ENCODE measurements at places on chromosomes 4 and X.

- DNase-seq: no peak
These were observed 63.4 kb downstream of the LCORL start for GRCh38 chr4:17958181-17958580.

DNA sequence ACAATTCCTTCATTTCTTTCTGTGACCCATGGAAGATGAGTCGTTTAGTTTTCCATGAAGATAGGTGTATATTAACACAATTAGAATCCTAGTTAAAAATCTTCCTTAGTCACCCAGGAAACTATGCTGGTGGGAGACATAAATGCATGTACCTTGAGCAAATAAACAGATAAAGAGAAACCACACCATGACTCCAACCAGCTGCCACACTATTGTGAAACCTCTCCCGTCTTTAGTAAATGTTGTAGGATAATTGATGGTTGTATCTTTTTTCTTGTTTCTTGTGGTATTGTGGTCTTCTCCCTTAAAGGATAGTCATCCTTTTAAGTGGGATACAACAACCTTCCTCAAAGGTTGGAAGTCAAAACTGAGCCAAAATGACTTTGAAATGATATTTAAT, 103.8 kb upstream of the LEF1 start:
- DNase-seq: peak; percentile 67

DNA sequence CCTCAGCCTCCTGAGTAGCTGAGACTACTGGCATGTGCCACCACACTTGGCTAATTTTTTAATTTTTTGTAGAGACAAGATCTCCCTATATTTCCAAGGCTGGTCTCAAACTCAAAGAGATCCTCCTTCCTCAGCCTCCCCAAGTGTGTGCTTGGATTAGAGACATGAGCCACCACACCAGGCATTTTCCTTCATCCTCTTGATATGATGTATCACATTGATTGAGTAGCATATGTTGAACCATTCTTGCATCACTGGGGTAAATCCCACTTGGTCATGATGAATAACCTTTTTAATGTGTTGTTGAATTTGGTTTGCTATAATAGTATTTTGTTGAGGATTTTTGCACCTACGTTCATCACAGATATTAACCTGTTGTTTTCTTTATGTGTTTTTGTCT, 24.2 kb upstream of the PPM1K start:
- no peak for DNase-seq

DNA sequence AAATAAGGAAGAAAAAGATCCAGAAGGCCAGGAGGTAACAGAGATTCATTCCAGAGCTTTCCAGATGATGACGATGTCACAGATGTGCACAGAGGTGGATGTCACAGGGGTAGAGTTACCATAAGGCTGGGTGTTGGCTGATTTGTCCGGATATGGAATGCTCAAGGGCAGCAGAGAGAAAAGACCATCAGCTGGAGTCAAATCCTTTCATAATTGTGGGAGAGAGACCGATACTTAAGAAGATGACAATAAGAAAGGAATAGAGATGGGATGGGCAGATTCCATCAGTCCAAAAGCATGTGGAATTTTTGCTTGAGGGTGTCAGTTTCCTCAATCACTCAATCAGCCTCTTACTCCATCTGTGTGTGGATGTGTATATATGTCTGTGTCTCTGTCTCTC, 150.4 kb downstream of the CENPC start:
- no peak for DNase-seq

- no peak for DNase-seq
These were observed 54.9 kb downstream of the LINC00632 start for GRCh38 chrX:140764401-140764919.

GRCh38 chr4:123649645-123650391, 253.2 kb downstream of the SPRY1 start:
- DNase-seq: no peak

- no peak for DNase-seq
These were observed 5.2 kb upstream of the CBR4 start for GRCh38 chr4:169015186-169015623.

DNA sequence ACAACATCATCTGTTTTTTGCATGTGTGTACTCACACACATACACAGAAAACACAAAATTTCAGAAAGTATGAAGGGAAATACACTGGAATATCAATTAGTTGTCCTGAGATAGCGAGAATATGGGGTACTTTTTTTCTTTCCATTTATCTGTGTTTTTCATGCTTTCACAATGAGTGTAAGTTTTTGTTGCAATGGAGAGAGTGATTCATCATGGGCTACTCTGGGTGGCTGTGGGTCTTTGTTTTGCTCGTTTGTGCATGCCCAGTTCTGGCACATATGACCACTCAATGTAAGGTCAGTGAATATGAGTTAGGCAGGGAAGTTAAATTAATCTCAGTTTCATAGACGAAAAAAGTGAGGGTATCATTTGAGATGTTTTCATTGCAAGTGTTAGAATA, 26.9 kb downstream of the XK start:
- DNase-seq: no peak

DNA sequence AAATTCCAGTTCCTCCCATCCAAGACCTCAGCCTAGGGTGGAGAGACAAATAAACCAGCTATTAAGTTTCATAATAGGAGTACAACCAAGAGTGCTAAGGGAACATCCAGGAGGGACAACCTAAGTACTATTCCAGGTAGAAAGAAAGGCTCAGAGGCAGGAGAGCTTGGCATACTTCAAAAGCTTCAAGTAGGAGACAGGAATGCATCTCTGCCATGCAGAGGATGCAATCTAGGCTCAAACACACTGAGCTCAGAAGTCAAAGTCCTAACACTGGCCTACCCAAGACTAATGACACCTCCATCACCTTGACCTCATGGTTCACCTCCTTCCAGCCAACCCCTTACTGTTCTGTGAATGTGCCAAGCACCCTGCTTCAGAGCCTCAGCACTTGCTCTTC, 8.1 kb downstream of the WDFY3 start:
- no peak for DNase-seq

DNA sequence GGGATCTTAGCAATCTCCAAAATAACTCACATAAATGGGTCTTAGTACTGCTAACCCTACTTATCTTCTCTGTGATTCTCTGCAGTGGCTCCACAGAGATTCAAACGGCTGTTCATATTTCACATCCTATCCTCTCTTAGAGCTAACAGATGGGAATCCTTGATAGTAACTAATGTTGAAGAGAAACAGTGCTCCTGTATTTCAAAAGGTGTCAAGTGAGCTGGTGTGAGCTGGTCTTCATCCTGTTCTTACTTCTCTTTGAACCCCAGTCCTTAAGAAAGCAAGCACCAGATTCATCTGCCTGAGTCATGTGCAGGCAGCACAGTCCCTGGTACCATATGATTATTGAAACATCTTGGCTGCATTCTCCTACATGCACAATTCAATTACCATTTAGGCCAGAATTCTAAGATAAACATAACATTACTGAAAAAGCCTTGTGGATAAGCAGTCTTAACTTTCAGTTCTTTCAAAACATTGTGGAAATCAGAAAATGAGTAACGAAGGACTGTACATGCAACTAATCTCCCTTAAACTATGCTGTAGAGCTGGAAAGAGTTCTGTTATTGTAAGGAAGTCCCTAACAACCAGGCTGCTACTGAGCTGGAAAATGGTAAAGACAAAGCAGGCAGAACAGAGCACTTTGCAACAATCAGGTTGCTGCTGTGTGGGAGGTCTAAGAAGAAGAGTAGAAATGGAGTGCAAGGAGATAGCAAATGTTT, 153.1 kb downstream of the NPNT start:
- no peak for DNase-seq

- DNase-seq: no peak
These were observed 57.8 kb upstream of the HELT start for GRCh38 chr4:184960505-184960971.

DNA sequence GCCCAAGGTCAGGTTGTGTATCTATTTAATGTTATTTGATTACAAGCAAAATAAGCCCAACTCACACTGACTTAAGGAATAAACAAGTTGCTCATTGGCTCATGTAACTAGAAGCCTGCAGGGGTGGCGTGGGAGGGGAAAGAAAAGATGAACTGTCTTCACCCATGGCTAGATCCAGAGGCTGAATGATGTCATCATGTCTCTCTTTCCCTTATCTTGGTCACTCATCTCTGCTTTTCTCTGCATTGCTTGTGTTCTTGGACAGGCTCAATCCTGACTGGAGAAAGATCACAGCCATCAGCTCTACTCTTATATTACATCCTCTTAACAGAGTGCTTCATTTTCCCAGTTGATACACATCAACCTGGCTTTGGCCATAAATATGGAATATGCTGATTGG, 290.0 kb upstream of the DIAPH2 start:
- DNase-seq: no peak

- DNase-seq: no peak
These were observed 8.2 kb upstream of the RUFY3 start for GRCh38 chr4:70713453-70714078.

GRCh38 chr4:133808151-133808550, 393.4 kb downstream of the PABPC4L start:
- DNase-seq: no peak

DNA sequence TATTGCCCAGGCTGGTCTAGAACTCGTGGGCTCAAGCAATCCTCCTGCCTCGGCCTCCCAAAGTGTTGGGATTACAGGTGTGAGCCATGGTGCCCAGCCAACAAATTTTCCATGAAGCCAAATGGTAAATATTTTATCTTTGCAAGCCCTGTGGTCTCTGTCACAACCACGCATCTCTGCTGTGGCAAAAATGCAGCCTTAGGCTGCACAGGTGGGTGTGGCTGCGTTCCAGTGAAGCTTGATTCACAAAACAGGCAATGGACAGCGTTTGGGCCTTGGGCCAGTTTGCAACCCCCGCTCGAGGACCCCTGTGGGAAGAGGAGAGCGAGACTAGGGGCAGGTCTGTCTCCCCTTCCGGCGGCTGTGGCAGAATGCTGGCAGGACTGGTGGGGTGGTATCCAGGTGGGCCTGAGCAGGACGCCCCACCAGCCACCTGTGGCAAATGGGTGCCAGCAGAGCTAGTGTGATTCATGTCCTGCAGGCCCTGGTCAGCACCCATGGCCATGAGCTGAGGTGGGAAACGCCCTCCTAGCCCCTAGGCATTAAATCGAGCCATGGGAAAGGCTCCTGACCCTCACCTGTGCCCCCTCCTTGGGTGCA, 19.7 kb downstream of the HTRA3 start:
- no peak for DNase-seq

DNA sequence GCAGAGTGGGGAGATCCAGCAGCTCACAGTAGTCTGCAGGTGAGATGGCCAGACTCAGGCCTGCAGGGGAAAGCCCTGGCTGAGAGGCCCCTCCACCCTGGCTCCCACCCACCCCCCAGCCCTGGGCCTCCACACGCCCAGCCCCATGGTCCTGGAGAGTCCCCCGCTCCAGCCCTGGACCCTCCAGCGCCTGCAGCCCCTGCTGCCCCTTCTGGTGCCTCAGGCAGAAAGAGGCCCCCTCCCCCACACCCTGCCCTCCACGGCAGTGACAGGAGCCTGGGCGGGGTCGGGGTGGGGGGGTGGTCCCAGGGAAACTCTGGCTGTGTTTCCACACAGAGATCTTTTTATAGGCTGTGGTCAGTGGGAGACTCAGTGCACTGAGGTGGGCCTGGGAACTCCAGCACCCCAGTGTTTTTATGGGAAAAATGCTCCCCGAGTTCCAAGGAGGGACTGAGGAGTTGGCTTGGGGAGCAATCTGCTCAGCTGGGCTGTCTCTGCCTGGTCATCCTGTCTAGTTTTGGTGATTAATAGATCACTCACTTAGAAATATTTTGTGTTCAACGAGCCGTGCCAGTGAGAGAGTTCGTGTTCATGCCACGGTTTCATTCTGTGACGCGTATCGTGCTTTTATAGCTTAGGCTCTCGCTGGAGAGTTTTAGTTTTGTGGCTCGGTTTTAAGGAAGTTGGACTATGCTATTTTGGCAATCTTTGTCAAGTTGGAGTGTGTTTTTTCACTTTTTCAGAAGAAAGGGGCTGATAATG, 53.1 kb upstream of the HGFAC start:
- DNase-seq: peak; percentile 57

DNA sequence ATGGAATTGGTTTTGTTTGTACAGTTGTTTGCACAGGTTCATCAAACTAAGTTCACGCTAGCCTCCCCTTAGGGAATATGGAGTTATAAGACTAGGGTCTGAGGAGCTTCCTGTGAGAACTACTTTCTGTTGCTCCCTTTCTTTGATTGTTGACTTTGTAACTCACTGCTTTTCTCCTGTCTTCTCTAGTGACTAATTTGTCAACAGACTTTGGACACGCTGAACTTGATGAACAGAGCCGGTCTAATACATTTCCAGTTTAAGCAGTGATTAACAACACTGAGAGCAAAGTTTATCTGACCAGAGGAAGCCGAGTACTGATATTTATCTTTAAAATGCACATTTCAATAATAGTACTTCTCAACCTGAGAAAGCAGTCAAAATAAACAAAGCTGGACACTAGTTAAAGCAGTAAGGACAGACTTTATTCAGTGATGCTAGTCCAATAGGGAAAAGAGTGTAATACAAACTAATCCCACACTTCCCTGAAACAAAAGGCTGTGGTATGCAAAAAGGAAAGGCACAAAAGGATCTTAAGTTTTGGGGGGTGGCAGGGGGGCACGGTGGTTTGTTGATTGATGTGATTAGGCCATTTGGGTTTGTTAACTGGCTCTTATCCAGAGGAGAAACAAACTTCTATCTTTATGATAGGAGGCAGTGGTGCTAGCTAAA, 2.7 kb upstream of the NUDT9 start:
- no peak for DNase-seq

GRCh38 chr4:7513671-7514070, 78.9 kb upstream of the PSAPL1 start:
- DNase-seq: peak; percentile 84

DNA sequence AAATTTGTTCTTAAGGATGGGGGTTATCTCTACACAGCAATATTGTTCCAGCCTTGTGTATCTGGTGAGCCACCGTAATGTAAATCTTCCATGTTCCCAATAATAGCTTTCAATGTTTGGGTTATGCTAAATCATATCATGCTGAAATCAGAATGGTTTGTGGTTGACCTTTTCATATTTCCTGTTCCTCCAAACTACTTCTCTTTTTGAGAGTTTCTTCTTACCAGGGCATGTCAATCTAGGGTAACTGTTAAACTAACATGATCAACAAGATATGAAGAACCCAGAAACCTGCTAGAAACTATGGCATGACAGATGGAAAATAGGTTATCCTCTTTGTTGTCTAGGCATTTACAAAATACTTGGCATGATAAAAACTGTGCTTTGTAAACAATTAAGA, 22.0 kb downstream of the TNMD start:
- no peak for DNase-seq

DNA sequence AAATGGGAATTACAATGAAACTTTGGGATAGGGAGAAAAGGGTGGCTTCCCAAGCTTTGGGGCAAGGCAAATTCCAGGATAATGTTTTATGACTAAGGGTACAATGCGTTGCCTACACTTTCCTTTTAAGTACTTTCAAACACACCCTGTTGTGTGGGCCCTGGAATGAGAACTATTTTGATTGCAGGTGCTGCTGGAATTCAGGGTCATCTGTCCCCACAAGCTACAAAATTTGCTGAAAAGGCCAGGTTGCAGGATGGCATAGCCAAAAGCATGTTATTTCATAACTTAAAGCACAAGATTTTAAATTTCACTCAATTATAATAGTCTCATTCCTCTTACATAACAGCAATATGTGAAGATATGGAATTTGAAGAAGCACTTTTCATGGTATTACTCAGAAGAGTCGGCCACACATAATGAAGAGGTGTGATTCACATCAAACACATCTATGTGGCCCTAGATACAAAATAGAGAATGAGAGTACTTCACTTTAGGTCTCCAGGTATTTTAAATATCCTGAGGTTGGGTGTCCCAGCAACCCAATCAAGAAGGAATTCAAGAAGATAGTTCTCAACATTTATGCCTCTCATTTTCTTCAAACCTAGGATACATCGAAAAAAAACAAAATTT, 89.3 kb downstream of the APBB2 start:
- peak; percentile 42 for DNase-seq
